IPS DF 6.9 (cell line): ENCODE measurements at places on chromosomes 1 and 21.

DNA sequence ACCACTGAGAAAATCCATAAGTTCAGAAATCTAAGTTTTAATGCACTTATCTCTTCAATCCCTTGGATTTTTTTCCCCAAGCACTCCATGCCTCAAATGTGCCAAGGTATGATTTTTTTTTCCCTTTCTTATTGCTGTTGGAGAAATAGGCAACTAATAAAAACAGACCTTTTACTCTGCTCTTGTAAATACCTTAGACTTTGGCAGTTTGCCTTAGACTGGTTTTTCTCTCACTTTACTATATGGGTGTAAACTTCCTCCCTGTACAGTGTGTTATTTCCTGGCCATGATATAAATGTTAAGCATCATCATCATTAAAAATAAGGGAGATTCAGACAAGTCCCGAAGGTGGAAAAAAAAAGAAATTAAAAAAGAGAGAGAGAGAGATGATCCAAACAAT, 65.7 kb downstream of the LRRC8C start:
- no peaks in the 10 kb centered on the region for H3K36me3 ChIP-seq
- H3K27ac ChIP-seq = no peak overlapping the region
- H3K4me1 ChIP-seq = no peaks in the 10 kb centered on the region
- DNase-seq = no peak
- H3K27me3 ChIP-seq = no peaks in the 10 kb centered on the region

GRCh38 chr1:20386323-20387081, 95.8 kb downstream of the VWA5B1 start:
- DNase-seq = no peak
- peaks cover 2% of the 10 kb centered on the region for H3K4me1 ChIP-seq
- H3K4me3 ChIP-seq = no peak overlapping the region
- no peaks in the 10 kb centered on the region for H3K36me3 ChIP-seq

GRCh38 chr1:172219966-172220365, 200.5 kb upstream of the C1orf105 start:
- no peaks in the 10 kb centered on the region for H3K27me3 ChIP-seq
- no peak overlapping the region for H3K4me3 ChIP-seq
- H3K27ac ChIP-seq = no peak overlapping the region
- H3K4me1 ChIP-seq = no peaks in the 10 kb centered on the region
- H3K36me3 ChIP-seq = no peaks in the 10 kb centered on the region

- no peaks in the 10 kb centered on the region for H3K27me3 ChIP-seq
- no peak overlapping the region for H3K4me3 ChIP-seq
- no peaks in the 10 kb centered on the region for H3K36me3 ChIP-seq
- DNase-seq = no peak
- H3K27ac ChIP-seq = no peak overlapping the region
Measured at GRCh38 chr1:227453631-227454355, 109.6 kb upstream of the ZNF678 start.
